Stimulated activated CD4-positive, alpha-beta T cell treated with anti-CD3 and anti-CD28 coated beads, Interleukin-1b, Interleukin-23, amount 100 ng/mL, for 1 hour (primary cell): ENCODE measurements at places on chromosomes 2 and 18.

DNA sequence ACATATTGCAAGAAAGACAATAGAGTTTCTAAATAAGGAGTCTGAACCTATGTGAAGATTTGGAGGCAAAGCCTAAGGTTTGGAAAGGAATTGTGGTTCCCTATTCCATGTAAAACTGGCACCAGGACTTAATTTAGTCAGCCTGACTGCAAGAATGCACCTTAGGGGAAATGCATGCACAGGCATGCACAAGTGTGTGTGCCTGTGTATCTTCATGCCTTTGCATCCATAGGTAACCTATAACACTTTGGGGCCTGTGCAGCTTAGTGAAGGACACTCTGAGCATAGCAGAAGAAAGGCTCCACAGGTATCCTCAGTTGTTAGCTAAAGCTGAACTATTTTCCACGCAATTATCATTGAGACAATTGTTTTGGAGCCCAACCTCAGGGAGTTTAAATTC, 73.4 kb downstream of the RPRM start:
- DNase-seq: no peak

DNA sequence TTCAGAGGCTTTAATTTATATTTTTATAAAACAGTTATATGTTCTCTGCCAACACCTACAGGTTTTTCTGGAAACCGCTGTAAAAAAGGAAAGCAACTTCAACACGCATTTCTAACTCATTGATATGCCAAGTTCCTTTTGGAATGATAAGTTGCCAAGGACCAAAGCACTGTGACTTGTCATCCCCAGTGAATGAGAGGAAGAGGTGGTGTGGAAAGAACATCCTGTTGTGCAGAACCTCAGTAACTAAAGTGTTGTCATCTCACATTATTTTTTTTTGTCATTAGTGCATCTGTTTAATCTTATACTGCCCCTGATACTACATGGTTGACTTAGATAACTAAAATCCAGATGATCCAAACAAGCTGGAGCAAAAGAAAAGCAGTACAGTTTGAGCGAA, 96.0 kb upstream of the NEUROD1 start:
- DNase-seq: no peak

DNA sequence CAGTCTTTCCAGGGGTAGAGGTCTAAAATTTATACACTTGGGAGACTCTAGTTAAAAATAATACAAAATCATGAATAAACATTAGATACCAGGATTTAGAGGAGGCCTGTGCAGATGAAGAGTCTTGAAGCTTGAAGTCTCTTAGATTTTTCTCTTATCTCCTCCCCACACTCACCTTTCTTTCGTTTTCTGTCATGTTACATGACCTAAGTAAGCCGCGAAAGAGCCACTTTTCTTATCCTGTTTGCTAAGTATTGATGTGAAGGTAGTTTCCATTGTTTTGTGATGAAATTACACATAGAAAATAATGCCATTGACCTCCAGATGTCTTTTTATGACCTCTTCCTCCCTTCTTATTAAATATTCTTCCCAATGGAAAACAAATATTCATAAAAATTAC, 367.8 kb downstream of the LRRTM1 start:
- no peak for DNase-seq

GRCh38 chr2:216008387-216008786, 5.0 kb downstream of the MREG start:
- DNase-seq: no peak

GRCh38 chr2:27262379-27263286, at the start of gene SLC30A3:
TSS of gene SLC30A3 (minus strand) at chr2:27263047. CDS start at chr2:27262906, 141 bp downstream.
- DNase-seq: peak; percentile 50

DNA sequence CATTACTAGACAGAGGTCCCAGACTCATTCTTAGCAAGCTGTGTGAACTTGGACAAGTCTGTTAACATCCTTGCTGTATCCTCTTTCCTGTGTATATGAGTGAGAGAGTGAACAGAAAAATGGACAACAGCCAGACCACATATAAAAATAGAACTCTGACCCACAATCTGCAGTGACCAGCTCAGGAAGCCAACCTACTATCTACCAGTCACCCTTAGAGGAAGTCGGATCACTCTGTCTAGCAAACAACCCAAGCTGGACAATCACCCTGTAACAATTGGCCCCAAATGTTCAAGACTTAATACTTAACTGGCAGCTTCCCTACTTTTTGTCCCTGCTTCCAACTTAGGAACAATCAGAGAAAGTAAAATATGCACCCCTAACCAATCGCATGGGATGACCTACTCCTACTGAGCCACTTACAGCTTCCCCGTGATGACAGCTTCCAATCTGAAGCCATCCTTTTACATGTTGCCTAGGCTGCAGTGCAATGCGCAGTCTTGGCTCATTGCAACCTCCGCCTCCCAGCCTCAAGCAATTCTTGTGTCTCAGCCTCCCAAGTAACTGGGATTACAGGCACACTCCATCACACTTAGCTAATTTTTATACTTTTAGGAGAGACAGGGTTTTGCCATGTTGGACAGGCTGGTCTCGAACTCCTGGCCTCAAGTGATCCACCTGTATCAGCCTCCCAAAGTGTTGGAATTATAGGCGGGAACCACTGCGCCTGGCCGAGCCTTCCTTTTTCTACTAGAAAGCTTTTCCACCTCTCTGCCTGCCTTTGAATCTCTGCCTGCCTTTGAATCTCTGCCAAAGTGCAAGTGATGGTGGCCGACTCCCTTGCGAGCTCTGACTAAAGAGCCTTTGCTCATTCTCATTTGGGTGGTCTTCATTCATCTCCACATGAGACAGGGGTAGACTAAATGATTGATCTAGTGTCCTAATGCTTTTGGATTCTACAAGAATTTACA, 158.3 kb upstream of the NDUFV2 start:
- DNase-seq: no peak

DNA sequence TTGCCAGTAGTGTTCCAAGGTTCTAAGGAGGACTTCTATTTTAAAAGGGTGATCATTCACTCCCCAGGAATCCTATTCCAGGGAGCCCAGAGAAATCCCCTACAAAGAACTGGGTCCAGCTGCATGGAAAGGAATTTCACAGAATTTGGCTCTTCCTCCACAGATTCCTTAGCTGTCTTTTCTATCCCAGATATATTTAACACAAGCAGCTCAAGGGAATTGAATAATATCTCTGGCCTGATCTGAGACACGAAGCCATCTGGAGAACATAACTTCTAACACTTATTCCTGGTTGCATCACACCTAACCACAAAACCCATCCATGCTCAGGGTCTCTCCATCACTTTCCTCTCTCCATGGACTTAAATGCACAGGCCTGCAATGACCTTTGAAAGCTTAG, 306.7 kb upstream of the ACVR2A start:
- DNase-seq: no peak

- no peak for DNase-seq
Observed at GRCh38 chr2:16279201-16279570, 338.8 kb downstream of the MYCN start.

DNA sequence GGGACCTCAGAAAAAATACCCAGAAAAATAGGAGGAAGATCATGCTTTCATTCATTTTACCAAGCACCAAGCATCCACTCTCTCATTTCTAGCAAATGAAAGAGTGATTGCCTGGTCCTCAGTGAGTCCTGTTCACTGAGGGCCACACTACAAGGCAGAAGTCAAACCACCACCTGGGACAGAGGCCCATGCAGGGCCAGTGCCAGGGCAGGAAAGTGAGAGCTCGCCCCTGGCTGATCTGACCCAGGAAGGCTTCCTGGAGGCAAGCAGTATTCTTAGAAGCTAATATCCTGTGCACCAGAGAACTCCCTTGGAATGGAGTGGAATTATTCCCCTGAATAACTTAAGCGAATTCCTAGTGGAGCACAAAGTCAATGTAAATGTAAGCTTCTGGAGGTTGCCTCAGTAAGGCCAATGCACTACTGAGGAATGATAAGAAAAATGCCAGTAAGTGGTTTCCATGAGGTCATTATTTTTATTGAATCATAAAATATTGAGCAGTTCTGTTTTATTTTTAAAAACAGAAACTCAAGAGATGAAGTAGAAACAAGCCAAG, 191.6 kb upstream of the ID2 start:
- no peak for DNase-seq

DNA sequence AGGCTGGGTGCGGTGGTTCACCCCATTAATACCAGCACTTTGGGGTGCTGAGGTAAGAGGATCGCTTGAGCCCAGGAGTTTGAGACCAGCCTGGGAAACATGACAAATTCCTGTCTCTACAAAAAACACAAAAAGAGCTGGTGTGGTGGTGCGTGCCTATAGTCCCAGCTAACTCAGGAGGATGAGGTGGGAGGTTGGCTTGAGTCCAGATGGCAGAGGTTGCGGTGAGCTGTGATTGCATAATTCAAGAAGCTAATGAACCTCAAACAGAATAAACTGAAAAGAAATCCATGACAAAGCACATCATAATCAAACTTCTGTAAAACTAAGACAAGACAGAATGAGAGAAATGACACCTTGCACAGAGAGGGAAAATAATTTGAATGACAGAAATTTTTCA, 54.8 kb downstream of the SEMA4F start:
- no peak for DNase-seq

- no peak for DNase-seq
Observed at GRCh38 chr2:120747706-120748105, 12.0 kb downstream of the GLI2 start.
